ENCODE measurements at places on chromosomes 11 and 22.

GRCh38 chr11:57485217-57485990 lies 25.1 kb downstream of the RTN4RL2 start:
- DNase-seq, result no peak

DNA sequence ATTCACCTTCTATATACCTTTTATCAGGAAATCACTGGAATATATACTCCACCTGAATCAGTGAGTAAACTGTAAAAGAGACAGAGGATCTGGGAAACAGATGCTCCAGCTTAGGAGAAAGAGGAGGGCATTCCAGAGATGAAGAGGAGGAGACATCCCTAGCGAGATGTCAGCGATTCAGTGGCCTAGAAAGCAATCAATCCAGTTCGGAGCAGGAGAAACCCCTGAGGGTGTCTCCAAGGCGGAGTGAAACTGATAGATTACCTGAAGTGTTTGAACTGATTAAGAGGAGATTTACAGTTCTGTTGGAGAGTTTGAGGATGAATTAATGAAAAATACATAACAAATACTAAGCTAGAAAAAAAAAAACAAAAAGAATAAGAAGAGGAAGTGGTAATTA lies 24.5 kb upstream of the TNRC6B start:
- no peak for DNase-seq

- DNase-seq, result no peak
Measured at GRCh38 chr11:2701230-2701629, 1.4 kb upstream of the KCNQ1OT1 start.

GRCh38 chr11:95084509-95084908 lies 5.1 kb upstream of the ENDOD1 start:
- no peak for DNase-seq

- peak; percentile 85 for DNase-seq
Measured at GRCh38 chr11:6402561-6402981, 12.3 kb downstream of the SMPD1 start.

DNA sequence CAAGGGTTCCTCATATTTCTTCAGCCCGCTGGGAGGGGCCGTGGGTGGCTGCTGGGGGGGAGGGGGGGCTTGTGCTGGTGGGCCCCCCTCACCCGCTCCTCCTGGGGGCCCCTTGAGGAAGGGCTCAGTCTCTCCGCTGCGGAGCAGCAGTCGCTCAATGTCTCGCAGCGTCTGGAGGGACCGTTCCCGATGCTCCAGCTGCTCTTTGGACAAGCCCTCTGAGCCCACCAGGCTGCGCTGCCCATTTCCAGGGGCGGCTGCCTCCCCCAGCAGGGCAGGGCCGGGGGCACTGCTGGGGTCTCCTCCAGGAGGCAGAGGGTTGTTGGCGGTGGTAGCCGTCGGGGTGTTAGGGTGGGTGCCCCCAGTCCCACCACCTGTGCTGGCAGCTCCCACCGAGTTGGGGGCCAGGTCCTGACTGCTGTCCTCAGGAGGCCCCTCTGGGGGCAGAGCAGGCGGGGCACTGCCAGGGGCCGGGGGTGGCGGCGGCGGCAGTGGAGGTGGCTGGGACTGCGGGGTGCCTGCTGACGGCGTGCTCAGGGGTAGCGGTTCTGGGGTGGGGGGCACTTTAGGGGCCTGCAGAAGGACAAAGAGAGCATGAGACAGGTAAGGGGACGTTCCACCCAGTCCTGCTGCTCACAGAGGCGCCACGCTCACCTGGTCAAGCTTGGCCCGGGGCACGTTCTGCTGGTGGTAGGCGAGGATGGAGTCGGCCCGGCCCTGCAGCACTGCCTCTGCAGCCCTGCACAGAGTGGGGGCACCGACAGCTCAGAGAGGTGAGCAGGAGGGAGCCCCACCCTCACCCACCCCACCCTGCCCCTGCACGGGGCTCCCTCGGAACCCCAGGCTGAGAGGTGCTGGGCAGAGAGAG lies 18.9 kb downstream of the CXCR5 start:
- no peak for DNase-seq

- DNase-seq, result no peak
Measured at GRCh38 chr22:25203082-25203481, 3.4 kb downstream of the CRYBB3 start.

DNA sequence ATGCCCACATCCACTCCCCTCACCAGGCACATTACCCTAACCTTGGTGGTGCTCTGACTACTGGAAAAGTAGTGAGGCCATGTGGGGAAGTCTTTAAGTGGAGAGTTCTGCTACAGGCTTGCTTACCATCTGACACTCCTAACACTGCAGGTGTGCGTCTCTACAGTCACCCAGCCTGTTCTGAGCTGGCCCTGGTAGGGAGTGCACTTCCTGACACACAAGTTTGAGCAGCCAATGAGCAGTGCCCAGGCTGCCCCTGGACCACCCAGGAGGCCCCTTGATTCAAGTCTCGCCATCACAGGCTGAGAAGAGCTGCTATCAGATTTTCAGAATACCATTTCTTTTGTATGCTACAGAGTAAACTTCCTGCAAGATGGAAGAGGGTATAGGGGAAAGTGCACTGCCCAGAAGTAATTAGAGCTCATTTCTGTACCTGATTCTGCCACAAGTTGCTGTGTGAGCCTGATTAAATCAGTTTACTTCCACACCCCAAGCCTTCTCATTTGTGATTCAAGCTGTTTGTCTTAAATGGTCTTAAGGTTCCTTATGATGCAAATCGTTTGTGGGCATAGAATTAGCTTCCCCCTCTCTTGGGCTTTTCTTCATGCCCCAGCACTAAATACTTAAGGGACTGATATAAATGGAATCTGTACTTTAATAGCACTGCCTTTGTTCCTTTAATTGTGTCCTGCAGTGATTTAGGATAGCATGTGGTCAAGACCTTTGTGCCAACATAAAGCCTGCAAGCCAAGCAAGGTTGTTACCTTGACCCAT lies 22.2 kb downstream of the OPCML start:
- DNase-seq, result no peak

GRCh38 chr11:64343767-64344559 lies 4.0 kb downstream of the CCDC88B start:
- DNase-seq, result no peak

DNA sequence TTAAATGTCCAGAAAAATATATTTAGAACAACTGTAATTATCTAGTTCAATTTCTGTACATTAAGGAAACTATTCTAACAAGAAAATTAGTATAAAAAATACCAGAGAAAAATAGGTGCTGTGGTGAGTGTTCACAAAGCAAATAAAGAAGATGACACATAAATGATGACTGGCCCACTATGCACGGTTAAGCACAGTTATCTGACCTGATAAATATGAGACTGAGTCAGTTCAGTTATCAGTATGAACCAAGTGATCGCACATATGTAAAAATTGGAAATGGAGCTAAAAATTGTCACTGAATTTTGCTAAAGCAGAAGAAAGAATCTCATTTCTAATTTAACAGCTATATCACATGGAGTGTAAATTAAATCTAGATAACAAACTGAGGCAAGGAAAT lies 18.8 kb upstream of the MAML2 start:
- no peak for DNase-seq

DNA sequence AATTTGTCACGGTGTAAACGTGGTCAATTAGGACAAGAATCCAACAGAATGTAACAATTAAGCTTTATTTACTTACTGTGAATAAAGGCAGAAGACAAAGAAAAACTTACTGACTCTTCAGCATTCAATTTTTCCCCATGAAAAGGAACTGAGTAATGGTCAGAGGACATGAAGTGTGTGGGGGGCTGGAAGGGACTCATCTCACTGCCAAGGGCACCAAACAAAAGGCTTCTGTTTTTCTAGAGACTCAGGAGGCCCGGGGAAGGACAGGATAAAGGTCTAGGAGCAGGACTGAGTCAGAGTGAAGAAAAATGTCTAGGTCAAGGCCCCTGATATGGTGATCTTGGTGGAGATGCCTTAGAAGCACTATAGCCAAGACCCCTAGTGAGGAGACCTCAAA lies 564.2 kb upstream of the ANO5 start:
- no peak for DNase-seq

DNA sequence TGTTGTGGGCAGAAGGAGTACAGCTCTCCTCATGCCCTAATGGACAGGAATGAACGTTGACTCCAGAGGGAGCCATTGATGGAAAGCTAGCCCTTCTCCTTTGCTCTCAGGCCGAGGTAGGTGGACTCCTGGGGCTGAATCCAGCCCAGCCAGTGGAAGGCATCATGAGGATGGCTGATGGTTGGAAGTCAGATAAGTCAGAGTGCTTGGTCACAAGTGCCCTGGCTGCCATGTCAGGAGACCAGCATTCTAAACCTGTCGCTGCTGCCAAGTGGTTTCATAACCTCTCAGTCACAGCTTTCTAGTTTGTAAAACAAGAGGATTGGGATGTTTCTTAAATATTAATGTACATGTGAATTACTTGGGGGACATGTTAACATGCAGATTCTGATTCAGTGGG lies 32.3 kb downstream of the PIWIL4 start:
- no peak for DNase-seq

- no peak for DNase-seq
Measured at GRCh38 chr11:18493310-18493709, 33.4 kb downstream of the TSG101 start.

- DNase-seq, result peak; percentile 27
Measured at GRCh38 chr22:27877501-27877900, 41.6 kb downstream of the PITPNB start.

GRCh38 chr22:39405346-39406085 lies 5.9 kb downstream of the TAB1 start:
- no peak for DNase-seq

DNA sequence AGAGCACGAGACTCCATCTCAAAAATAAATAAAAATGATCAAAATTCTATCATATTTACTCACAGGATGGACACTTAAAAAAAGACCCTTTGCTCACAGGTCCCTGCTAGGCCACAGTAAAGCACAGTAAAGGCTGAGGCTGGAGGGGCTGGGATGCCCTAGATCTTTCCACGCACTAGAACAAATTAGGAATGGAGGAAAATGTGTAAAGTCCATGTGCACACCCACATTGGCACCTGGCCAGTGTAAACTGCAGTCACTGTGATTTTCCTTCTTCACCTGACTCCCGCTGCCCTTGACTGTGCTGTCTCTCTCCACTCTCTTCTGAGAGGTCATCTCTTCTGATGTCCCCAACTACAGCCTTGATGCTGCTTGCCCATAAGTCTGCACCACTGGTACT lies 195.5 kb downstream of the EFCAB6 start:
- no peak for DNase-seq

- no peak for DNase-seq
Measured at GRCh38 chr22:22458896-22459588, 49.5 kb downstream of the ZNF280B start.

GRCh38 chr11:63837739-63838138 lies 1.2 kb upstream of the MARK2 start:
- DNase-seq, result peak; percentile 46

- no peak for DNase-seq
Measured at GRCh38 chr11:120546312-120547205, 35.0 kb downstream of the GRIK4 start.

GRCh38 chr11:35997902-35998520 lies 54.1 kb downstream of the LDLRAD3 start:
- DNase-seq, result no peak

DNA sequence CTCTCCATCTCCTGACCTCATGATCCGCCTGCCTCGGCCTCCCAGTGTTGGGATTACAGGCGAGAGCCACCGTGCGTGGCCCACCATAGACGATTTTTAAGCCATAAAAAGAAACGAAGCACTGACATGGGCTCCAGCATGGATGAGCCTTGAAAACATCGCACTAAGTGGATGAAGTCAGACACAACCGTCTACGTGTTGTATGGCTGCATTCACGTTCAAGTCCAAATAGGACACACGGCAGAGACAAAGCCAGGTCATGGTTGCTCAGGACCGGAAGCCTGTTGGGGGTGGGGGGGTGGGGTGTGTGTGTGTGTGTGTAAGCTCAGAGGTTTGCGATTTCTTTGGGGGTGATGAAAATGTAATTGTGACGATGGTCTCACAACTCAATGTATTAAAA lies 10.0 kb downstream of the RRP7A start:
- DNase-seq, result no peak

- DNase-seq, result no peak
Measured at GRCh38 chr11:77438487-77438886, 35.4 kb downstream of the PAK1 start.

- DNase-seq, result no peak
Measured at GRCh38 chr11:11261629-11262028, 91.4 kb downstream of the CSNK2A3 start.

GRCh38 chr11:44066732-44067141 lies 667 bp downstream of the ACCS start:
- peak; percentile 50 for DNase-seq

- no peak for DNase-seq
Measured at GRCh38 chr11:47101406-47101805, 75.3 kb downstream of the ARFGAP2 start.

GRCh38 chr22:42905217-42905616 lies 48.1 kb upstream of the ARFGAP3 start:
- DNase-seq, result no peak

GRCh38 chr11:94312339-94312738 lies 8.0 kb downstream of the IZUMO1R start:
- no peak for DNase-seq

- no peak for DNase-seq
Measured at GRCh38 chr11:36247493-36247892, 41.7 kb downstream of the COMMD9 start.

GRCh38 chr11:121581607-121582006 lies 128.8 kb upstream of the SORL1-AS1 start:
- no peak for DNase-seq

GRCh38 chr22:28053896-28054818 lies 135.1 kb upstream of the PITPNB start:
- no peak for DNase-seq

DNA sequence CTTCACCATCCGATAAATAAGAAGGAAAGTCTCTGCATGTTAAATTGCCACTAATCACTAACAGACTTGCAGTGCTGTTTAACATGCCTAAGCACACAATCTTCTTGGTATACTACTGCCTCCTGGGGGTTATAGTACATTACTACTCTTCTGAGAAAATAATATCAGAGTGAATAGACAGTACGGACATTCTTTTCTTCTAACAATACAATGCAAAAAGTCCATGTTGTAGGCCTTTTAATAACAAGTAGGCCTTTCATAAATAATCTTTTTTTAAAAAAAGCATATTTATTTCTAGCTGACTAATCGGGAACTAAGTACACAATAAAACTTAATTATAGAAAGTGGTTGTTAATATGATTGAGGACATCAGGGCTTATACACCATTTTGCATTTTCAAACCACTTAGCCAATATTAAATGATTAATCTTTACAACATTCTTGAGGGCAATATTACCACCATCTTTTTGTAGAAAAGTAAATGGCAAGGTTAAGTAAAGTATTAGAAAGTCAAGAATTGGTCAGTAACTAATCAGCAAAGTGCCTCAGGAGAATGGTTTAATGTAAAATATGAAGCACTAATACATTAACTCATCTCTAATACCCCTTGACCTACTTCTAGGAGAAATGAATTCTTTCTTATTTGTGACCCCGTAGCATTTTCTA lies 84.7 kb downstream of the TTC28 start:
- DNase-seq, result peak; percentile 61

GRCh38 chr22:29744902-29745301 lies 21.9 kb downstream of the ZMAT5 start:
- DNase-seq, result no peak

- DNase-seq, result no peak
Measured at GRCh38 chr11:128784059-128784804, 82.9 kb downstream of the KCNJ1 start.

Data from KBM-7 (cell line).